Right atrium auricular region (tissue), 2 donors: ENCODE measurements at places on chromosomes 16 and 17. TPM values are rescaled to one million over a fixed set of nuclear protein-coding genes. Genes with fewer than 3 reads are reported as not detected.

Gene DHODH
- 52.0 TPM for total RNA-seq

Gene DEXI
- 164 TPM for total RNA-seq

Gene SLC38A8
- total RNA-seq = not detected

Gene PMP22
- total RNA-seq = 160 TPM

Gene CCT6B
- total RNA-seq = 1.8 TPM

Gene ARL5C
- not detected for total RNA-seq

Gene CACNG5
- total RNA-seq = not detected

Gene RGS11
- 9.0 TPM for total RNA-seq

Gene TMEM235
- not detected for total RNA-seq

Gene PIRT
- not detected for total RNA-seq

DNA sequence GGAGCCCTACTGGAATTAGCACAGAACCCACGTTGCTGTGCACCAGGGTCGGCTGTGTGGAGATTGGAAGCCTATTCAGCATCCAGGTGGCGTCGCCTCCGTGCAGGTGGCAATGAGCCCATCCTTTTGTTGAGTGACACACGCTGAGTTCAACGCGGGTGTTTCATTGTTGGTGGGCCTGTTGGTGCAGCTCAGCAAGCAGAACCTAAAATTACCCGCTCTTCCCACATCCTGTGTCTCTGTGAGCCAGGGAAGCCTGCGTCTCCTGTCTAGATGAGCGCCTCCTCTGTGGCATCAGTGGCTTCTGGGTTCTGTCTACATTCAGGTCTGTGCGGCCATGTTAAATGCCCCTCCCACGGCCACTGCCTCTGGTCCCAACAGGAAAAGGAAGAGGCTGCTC, 14.5 kb downstream of the CD2BP2 start:
- peak; percentile 43 for DNase-seq
- no peaks in the 10 kb centered on the region for H3K27me3 ChIP-seq
- H3K27ac ChIP-seq = no peak overlapping the region
- no peaks in the 10 kb centered on the region for H3K36me3 ChIP-seq
- H3K4me1 ChIP-seq = peaks cover 6% of the 10 kb centered on the region

DNA sequence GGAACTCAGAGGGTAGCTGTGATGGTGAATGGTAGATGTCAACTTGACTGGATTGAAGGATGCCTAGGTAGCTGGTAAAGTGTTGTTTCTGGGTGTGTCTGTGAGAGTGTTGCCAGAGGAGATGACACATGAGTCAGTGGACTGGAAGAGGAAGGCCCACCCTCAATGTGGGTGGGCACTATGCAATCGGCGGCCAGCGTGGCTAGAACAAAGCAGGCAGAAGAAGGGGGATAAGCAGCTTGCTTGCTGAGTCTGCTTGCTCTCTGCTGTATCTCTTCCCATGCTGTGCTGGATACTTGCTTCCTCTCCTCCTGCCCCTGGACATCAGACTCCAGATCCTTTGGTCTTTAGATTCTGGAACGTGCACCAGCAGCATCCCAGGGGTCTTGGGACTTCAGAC, 128.1 kb downstream of the AIPL1 start:
- H3K4me1 ChIP-seq = no peaks in the 10 kb centered on the region
- H3K4me3 ChIP-seq = no peak overlapping the region
- no peaks in the 10 kb centered on the region for H3K36me3 ChIP-seq
- H3K27me3 ChIP-seq = no peaks in the 10 kb centered on the region
- no peak for DNase-seq

DNA sequence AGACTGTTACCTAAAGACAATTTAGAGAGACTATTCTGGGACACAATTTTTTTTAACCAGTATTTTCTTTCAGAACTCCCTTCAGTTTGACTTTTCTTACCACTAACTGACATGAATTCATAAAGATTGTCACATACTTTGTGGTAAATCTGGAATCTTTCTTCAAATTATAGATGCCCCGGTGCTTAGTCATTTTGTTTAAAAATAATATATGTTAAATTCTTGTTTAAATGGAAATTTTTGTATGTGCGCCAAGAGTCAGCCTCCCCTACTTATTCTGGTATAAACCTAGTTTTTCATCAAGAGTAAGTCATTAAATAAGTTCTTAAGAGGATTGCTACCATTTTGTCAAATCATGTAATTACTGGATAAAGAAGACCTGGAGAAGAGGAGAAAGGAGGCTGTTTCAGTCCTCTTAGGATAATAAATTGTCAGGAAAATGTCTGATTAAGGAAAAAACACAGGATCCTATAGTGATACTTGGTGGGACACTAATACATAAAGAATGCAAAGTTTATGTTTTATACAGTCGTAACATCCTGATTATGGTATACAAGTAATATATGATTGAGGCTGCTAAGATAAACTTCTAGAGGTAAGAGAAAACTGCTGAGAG, 424.4 kb downstream of the PMP22 start:
- no peaks in the 10 kb centered on the region for H3K27me3 ChIP-seq
- no peak overlapping the region for H3K27ac ChIP-seq
- no peaks in the 10 kb centered on the region for H3K4me1 ChIP-seq

- H3K36me3 ChIP-seq = no peaks in the 10 kb centered on the region
- no peaks in the 10 kb centered on the region for H3K27me3 ChIP-seq
- no peak overlapping the region for H3K4me3 ChIP-seq
Measured at GRCh38 chr17:61152898-61153297, 246.7 kb upstream of the TBX2 start.

GRCh38 chr17:65694601-65695000, 133.2 kb upstream of the AXIN2 start:
- H3K27ac ChIP-seq = no peak overlapping the region
- no peak overlapping the region for H3K4me3 ChIP-seq
- H3K36me3 ChIP-seq = no peaks in the 10 kb centered on the region
- no peaks in the 10 kb centered on the region for H3K4me1 ChIP-seq
- no peak for DNase-seq

- no peak for DNase-seq
- no peaks in the 10 kb centered on the region for H3K27me3 ChIP-seq
- H3K4me3 ChIP-seq = no peak overlapping the region
- no peaks in the 10 kb centered on the region for H3K36me3 ChIP-seq
- H3K27ac ChIP-seq = no peak overlapping the region
Measured at GRCh38 chr17:45326626-45327025, 9.8 kb upstream of the MAP3K14 start.

GRCh38 chr16:77944631-77945030, 77.7 kb upstream of the CLEC3A start:
- H3K27me3 ChIP-seq = no peaks in the 10 kb centered on the region
- no peak overlapping the region for H3K4me3 ChIP-seq
- H3K4me1 ChIP-seq = no peaks in the 10 kb centered on the region
- H3K27ac ChIP-seq = no peak overlapping the region
- DNase-seq = no peak

- no peaks in the 10 kb centered on the region for H3K27me3 ChIP-seq
- H3K4me3 ChIP-seq = peak overlapping the region; percentile 45
Measured at GRCh38 chr17:44307387-44308186, 814 bp upstream of the RUNDC3A start.

DNA sequence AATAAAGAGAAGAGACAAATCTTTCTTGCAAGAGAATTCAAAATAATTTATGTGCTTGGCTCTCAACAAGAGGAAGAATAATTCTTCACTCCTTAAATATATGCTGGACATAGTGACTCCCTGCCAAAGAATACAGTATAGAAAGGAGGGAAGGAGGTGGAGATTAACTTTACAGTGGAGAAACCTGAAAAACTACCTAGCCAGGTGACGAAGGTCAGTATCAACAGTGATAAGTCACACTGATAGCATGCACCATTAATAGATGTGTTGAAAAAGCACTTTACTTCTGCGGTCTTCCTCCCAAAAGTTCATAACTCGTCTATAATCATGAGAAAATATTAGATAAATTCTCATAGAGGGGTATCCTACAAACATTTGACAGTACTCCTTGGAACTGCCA, 21.4 kb downstream of the CBLN1 start:
- H3K27ac ChIP-seq = no peak overlapping the region
- DNase-seq = no peak
- no peak overlapping the region for H3K4me3 ChIP-seq
- H3K36me3 ChIP-seq = no peaks in the 10 kb centered on the region

- no peak overlapping the region for H3K27ac ChIP-seq
- H3K27me3 ChIP-seq = no peaks in the 10 kb centered on the region
- H3K36me3 ChIP-seq = no peaks in the 10 kb centered on the region
Measured at GRCh38 chr16:51522902-51523301, 371.8 kb upstream of the SALL1 start.

DNA sequence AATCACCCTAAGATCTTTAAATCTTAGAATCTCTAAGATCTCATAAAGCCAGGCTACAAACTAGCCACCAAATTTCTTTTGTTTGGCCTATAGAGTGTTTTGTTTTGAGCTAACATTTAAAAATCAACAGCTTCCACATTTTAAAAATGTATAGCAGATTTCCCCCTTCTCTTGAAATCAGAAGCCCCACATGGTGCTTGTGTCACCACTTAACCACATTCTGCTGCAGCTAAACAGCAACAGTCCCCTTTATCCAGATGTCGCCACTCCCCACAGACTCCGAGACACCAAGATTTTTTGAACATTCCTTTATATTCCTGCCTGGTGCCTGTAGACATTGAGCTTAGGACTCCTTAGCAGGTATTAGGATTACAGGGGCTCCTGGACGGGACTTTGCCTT, 16.0 kb downstream of the GUCY2D start:
- H3K27me3 ChIP-seq = peaks cover 4% of the 10 kb centered on the region
- no peaks in the 10 kb centered on the region for H3K36me3 ChIP-seq
- DNase-seq = no peak
- H3K27ac ChIP-seq = no peak overlapping the region
- H3K4me1 ChIP-seq = peaks cover 18% of the 10 kb centered on the region
